ENCODE measurements at places on chromosomes 16 and 17. TPM values are rescaled to one million over a fixed set of nuclear protein-coding genes. Genes with fewer than 3 reads are reported as not detected.
A peak's percentile ranks its signal among the peaks of the same experiment; 100 is the strongest.

Gene PMFBP1
- 0.08 TPM for total RNA-seq

Gene MPHOSPH6
- total RNA-seq, result 10.2 TPM

Gene SCGB1C2
- not detected for total RNA-seq

Gene TPSB2
- total RNA-seq, result 5.5 TPM

Gene GFAP
- total RNA-seq, result 7.0 TPM

DNA sequence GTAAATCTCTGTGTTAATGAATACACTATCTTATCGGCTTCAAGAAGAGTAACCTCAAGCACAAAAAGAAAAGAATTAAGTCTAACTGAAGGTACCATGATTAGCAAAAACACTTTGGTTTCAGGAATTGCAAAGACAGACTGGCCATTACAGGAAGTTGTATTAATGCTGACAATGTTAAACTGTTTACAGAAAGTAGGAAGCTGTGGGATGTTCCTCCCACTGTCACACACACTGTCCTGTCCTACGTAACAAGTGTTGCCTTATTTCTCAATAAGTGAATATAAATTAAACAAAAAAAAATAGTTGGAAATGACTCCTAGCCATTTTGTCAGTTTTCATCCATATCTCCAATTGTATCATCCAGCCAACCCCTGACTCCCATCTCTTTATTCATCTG is 8.6 kb downstream of the GNA13 start:
- DNase-seq, result no peak

- DNase-seq, result no peak
These were observed 5.4 kb downstream of the MYO1C start for GRCh38 chr17:1486802-1487695.

- DNase-seq, result no peak
These were observed 9.0 kb downstream of the CCR7 start for GRCh38 chr17:40556198-40556661.

DNA sequence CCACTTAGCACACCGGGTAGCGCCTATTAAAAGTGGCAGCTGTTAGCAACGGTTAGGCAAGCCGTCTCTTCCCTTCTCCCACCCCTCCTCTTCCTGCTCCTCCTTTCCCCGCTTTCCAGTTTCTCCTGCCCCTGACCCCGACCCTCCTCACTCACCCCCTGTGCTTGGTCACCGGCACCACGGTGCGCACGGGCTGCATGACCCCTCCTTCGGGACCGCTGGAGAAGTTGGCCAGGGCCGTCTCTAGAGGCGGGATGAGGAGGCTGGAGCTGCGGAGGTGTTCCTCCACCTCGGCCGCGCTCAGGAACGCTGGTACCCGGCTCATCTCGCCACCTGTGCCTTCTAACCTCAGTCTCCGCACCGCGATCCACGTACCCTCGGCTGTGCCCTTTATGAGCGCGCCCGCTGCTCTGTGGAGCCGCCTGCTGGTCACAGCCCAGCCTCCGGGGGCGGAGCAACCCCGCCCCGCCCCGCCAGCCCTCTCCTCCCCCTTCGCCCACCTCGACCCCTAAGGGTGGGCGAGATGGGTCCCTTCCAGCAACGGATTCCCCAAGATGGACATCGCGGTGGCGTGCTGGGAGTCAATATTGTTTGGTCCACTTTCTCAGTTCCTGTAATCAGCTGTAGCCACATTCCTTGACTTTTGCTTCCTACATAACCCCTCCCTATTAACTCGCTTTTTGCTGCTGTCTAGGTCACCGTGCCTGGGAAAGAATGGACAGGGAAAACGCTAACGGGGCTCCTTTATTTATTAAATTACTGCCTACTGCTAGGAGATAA is at the start of gene CRYM:
Gene CRYM, minus strand, starts transcription at position 364 of the 780 bp plus-strand sequence. Its CDS starts 39 bp downstream, at position 325.
- peak; percentile 84 for DNase-seq

DNA sequence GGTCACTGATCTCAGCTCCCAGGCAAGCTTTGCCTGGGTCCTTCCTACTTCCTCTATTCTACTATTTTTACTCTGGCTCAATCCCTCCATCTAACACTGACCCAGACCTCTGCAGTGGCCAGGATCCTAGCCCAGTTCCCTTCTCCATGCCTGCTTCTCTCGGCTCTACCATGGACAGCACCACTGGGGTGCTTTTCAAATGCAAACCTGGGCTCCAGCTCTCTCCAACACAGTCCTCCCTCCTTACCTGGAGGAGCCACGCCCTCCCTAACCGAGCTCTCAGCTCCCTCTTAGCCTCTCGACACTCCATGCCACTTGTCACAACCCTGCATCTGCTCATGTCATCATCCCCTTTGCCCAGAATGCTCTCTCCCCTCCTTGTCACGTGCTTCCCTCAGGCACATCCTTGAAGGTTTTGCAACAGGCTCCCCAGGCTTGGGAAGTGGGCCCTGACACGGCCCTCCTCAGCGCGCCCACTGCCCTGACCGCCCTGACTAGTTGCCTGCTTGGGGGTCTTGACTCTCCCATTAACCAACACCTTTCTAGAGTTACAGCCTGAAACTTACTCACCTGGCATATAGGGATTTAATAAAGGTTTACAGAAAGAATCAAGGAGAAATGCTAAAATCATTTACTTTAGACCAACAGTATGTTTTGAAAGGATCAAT is 41.6 kb downstream of the MARF1 start:
- DNase-seq, result no peak

GRCh38 chr17:35617505-35617904 is 30.4 kb downstream of the AP2B1 start:
- DNase-seq, result no peak

DNA sequence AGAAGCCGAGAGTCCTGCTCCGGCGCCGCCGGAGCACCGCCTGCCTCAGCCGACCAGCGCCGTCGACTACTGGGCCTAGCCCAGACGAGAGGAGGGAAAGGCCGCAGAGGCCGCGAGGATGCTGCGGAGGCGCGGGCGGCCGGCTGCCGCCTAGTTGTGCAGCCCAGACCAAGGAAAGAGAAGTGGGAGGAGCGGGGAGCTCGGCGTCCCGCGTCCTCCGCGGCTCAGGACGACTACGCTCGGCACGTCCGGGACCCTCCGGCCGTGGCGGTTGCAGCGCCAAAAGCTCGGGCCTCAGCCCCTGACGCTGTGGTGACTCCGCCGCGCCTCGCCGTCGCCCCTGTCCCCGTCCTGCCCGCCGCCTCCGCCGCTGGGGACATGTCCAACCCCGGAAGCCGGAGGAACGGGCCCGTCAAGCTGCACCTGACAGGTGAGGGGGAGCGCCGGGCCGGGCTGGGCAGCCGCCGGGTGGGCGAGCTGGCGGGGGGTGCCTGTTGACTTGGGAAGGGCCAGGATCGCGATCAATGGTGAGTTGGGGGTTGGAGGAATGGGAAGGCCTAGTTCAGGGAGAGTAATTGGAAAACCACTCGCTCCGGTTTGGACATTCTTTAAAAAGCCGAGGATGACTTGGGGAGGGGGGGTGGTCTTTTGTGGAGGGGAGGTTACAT is 37.7 kb downstream of the RNF135 start:
- DNase-seq, result peak; percentile 80

DNA sequence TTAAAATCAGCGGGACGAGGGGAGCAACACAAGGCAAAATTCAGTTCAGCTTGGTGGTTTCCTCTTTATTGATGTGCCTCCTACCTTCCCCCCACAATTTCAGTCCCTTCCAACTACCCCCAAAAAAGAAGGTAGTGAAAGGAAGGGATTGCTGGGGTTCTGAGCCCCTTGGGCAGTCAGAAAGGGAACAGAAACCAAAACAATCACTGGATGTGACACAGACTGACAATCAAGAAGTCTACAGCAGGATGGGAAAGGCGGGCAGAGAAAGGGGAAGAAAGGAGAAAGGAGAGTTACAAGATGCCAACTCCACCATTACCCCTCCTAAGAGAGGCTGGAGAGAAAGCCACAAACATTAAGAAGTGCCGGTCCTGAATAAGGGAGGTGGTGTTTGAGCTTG is 1.1 kb upstream of the PHF23 start:
- no peak for DNase-seq

GRCh38 chr17:859061-859823 is 77.1 kb downstream of the MRM3 start:
- DNase-seq, result no peak

- DNase-seq, result no peak
These were observed 29.4 kb downstream of the SLC12A3 start for GRCh38 chr16:56894331-56894917.

GRCh38 chr17:75067856-75068255 is 19.9 kb upstream of the SLC16A5 start:
- DNase-seq, result no peak

Measured in cardiac septum (tissue), 1 donor.